ENCODE measurements at places on chromosomes 5 and 9. TPM values are rescaled to one million over a fixed set of nuclear protein-coding genes. Genes with fewer than 3 reads are reported as not detected.
A peak's percentile ranks its signal among the peaks of the same experiment; 100 is the strongest.

- H3K27ac ChIP-seq = no peak overlapping the region
- peaks cover 4% of the 10 kb centered on the region for H3K4me1 ChIP-seq
- no peak overlapping the region for H3K4me3 ChIP-seq
- H3K27me3 ChIP-seq = no peaks in the 10 kb centered on the region
Observed at GRCh38 chr5:35804201-35804653, 52.5 kb upstream of the IL7R start.

- no peaks in the 10 kb centered on the region for H3K36me3 ChIP-seq
- H3K27ac ChIP-seq = peak overlapping the region; percentile 66
- peak overlapping the region; percentile 44 for H3K4me3 ChIP-seq
- H3K4me1 ChIP-seq = peaks cover 18% of the 10 kb centered on the region
- peak; percentile 67 for DNase-seq
- no peaks in the 10 kb centered on the region for H3K27me3 ChIP-seq
Observed at GRCh38 chr5:139668064-139668880, 20.1 kb downstream of the CXXC5 start.

DNA sequence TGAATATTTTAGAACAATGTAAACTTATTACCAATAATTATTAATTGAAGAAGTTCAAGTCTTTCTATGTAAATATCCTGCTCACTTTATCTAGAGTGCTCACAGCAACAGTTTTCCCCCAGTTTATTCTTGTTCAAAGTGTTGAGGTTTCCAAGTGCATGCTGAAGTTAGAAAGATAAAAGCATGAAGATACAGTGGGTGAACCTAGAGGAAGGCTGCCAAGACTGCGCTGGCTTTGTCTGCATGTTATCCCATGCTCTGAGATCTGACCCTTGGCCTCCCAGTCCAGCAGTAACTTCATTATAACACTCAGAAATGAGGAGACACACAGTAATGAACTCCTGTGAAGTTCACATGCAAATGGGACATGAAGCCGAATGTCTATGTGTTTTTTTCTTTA lies 76.0 kb upstream of the PIP5K1B start:
- no peak for DNase-seq
- H3K4me3 ChIP-seq = no peak overlapping the region
- H3K27me3 ChIP-seq = no peaks in the 10 kb centered on the region
- no peak overlapping the region for H3K27ac ChIP-seq
- H3K36me3 ChIP-seq = no peaks in the 10 kb centered on the region

DNA sequence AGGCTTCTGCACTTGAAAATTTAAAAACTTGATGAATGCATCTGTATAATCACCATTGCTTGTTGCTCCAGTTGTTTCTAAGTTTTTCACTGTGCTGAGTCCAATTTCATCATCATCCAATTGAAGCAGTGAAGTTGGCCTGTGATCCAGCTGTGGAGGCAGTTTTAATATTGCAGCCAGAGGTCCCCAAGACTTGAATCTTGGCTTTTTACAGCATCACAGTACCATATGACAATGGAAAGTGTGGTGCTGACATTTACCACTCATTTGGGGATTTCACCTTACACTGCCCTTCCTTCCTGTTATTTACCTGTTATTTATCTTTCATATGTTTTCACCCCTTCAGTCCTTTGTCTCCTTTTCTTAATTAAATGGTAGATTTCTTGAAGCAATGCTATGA lies 76.2 kb upstream of the SPIN1 start:
- no peak for DNase-seq
- H3K27me3 ChIP-seq = no peaks in the 10 kb centered on the region
- H3K36me3 ChIP-seq = no peaks in the 10 kb centered on the region
- H3K27ac ChIP-seq = no peak overlapping the region
- H3K4me1 ChIP-seq = no peaks in the 10 kb centered on the region

GRCh38 chr9:136697821-136698526 lies 10.7 kb upstream of the AGPAT2 start:
- H3K27me3 ChIP-seq = no peaks in the 10 kb centered on the region
- DNase-seq = no peak

- no peaks in the 10 kb centered on the region for H3K4me1 ChIP-seq
- H3K4me3 ChIP-seq = no peak overlapping the region
- no peaks in the 10 kb centered on the region for H3K36me3 ChIP-seq
- no peaks in the 10 kb centered on the region for H3K27me3 ChIP-seq
Observed at GRCh38 chr5:93311881-93312280, 269.1 kb downstream of the NR2F1-AS1 start.

DNA sequence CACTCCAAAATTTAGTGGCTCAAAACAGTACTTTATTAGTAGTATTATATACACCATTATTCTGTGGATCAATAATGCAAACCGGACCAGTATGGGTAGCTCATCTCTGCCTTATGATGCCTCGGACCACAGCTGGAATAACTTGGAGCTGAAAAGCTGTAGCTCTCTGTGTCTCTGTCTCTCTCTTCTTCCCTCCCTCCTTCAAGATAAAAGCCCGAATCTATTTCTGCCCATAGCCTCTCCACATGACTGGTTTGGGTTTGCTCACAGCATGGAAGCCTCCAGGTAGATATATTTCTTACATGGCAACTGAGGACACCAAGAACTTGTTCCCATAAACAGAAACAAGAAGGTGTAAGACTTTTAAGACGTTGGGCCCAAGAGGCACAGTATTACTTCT lies 147.5 kb upstream of the TBCA start:
- no peaks in the 10 kb centered on the region for H3K4me1 ChIP-seq
- no peak overlapping the region for H3K4me3 ChIP-seq
- H3K27ac ChIP-seq = no peak overlapping the region
- no peaks in the 10 kb centered on the region for H3K36me3 ChIP-seq
- DNase-seq = no peak
- H3K27me3 ChIP-seq = no peaks in the 10 kb centered on the region

DNA sequence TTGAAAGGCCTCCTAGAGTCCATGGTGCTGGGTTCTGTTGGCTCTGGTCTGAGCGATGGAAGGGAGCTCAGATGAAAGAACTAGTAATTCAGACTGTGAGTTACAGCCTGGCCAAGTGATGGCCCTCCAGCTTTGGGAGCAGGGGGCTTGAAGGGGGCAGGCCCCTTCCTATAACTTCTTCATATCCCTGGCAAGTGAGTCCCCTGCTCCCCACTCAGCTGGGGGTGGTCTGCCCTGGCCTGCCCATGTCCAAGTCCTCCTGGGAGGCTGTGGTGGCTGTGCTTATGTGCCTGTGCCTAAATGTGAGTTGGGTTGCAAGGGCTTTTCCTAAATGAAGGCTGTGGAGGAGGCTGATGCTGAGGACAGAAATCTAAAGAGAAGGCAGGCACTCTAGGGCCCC lies 80.1 kb downstream of the MACROH2A1 start:
- no peak overlapping the region for H3K27ac ChIP-seq
- no peak for DNase-seq
- H3K27me3 ChIP-seq = no peaks in the 10 kb centered on the region
- no peaks in the 10 kb centered on the region for H3K4me1 ChIP-seq
- H3K4me3 ChIP-seq = no peak overlapping the region

DNA sequence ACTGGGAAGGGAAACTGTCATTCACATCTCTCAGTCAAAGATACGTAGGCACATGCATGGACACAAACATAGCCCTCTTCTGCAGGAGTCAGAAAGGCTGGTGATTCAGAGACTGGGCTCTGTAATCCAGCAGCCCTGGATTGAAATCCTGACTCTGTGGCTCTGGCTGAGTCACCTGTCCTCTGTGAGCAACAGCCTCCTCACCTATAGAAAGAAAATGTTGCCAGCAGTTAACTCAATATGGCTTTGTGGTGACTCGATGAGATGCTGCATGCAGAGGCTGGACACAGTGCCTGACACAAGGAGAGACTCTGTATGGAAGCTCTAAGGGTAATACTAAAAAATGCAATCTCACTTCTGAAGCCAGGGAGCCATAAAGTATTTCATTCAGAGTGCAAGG lies 23.9 kb upstream of the CDKN2AIPNL start:
- no peak for DNase-seq
- H3K4me1 ChIP-seq = peaks cover 12% of the 10 kb centered on the region
- H3K27me3 ChIP-seq = no peaks in the 10 kb centered on the region
- H3K27ac ChIP-seq = no peak overlapping the region
- no peaks in the 10 kb centered on the region for H3K36me3 ChIP-seq
- H3K4me3 ChIP-seq = no peak overlapping the region

DNA sequence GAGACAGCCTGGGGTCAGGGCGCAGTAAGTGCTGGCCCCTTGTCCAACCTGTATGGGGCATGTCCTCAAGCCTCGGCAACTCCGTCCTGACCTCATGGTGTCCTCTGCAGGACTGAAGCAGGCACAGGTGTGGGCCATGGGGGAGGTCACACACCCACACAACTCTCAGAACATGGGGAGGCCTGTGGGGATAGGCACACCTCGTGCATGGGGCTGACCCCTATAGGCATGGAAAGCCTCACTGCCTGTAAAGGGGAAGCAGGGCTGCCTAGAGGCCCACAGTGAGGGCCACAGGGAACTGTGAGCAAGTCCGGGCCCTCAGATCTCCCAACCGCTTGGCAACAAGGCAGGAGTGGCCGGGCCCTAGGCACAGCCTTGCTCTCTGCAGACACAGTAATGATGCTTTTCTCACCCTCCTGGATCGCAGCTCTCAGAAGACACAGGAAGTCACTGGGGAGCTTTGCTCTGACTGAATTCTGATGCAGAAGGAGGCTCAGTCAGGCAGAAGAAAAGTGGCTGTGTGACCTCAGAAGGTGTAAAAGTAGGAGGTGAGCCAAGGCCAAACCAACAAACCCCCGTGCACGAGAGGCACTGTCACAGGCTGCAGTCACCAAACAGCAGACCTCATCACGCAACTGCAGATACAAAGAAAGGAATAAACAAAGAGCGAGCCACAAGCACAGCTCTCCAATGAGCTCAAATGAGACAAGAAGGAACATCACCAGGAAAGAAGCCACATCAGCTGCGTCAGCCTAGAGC lies 5.4 kb downstream of the IPPK start:
- no peak overlapping the region for H3K4me3 ChIP-seq
- no peak overlapping the region for H3K27ac ChIP-seq
- H3K4me1 ChIP-seq = no peaks in the 10 kb centered on the region
- no peaks in the 10 kb centered on the region for H3K36me3 ChIP-seq
- H3K27me3 ChIP-seq = no peaks in the 10 kb centered on the region

DNA sequence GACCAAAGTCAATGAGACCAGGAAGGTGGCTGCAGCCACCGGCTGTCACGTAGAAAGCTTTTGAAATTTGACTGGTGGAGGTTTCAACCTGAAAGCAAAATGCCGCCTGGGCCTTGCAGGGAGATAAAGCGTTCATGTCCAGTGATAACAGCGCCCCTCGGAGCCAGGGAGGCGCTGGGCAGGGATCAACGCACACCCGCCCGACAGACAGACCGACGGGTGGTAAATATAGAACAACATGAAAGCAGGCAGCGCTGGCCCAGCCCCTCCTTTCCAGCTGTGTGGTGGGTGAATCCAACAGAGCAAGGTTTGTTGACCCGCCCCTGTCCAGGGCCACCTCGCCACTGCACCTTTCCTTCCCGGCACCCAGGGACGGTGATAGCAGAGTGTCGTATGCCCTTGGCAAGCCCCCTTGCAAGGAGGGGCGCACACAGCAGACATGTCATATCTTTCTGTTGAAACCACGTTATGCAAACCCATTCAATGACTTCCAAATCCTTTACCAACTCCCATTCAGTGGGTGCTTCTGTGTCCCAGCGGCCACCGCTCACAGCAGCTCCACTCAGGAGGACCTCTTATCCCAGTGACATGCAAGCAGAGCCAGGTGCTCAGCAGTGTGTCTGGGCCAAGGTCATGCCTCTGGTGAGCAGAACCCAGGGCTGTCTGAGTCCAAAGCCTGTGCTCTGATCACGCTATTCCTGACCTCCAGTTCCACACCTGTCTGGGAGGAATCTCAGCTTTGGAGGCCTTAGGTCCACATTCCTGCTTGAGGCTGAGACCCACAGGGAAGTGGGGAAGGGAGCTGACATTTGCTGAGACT lies 38.7 kb downstream of the NKX2-5 start:
- H3K4me1 ChIP-seq = no peaks in the 10 kb centered on the region
- no peaks in the 10 kb centered on the region for H3K27me3 ChIP-seq
- no peaks in the 10 kb centered on the region for H3K36me3 ChIP-seq
- H3K27ac ChIP-seq = no peak overlapping the region

DNA sequence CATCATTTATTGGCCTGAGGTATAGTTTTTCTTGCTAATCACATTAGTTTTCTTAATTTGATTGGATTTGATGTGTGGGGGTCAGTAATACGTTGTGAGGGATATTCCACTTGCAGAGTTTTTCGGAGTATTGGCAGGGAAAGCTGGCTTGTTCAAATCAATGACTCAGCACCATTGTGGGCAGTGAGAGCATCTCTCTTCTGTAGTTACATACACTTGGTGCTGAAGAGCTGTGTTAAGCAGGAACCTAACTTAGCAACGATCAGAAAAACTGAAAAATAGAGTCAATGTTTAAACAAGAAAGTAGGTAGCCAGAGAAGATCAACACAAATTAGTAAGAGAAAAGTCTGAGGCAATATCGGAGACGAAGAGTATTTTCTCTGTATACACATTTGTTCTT lies 344.6 kb upstream of the EDIL3 start:
- no peaks in the 10 kb centered on the region for H3K36me3 ChIP-seq
- H3K4me1 ChIP-seq = no peaks in the 10 kb centered on the region
- H3K27ac ChIP-seq = no peak overlapping the region

- H3K27ac ChIP-seq = no peak overlapping the region
- no peaks in the 10 kb centered on the region for H3K36me3 ChIP-seq
- H3K4me3 ChIP-seq = no peak overlapping the region
- H3K4me1 ChIP-seq = no peaks in the 10 kb centered on the region
- no peaks in the 10 kb centered on the region for H3K27me3 ChIP-seq
- no peak for DNase-seq
Observed at GRCh38 chr9:95696701-95697100, 178.8 kb upstream of the ERCC6L2 start.

GRCh38 chr9:74006935-74007334 lies 490.2 kb upstream of the RORB start:
- H3K4me1 ChIP-seq = no peaks in the 10 kb centered on the region
- no peak overlapping the region for H3K4me3 ChIP-seq
- H3K27ac ChIP-seq = no peak overlapping the region
- H3K36me3 ChIP-seq = no peaks in the 10 kb centered on the region
- H3K27me3 ChIP-seq = no peaks in the 10 kb centered on the region

DNA sequence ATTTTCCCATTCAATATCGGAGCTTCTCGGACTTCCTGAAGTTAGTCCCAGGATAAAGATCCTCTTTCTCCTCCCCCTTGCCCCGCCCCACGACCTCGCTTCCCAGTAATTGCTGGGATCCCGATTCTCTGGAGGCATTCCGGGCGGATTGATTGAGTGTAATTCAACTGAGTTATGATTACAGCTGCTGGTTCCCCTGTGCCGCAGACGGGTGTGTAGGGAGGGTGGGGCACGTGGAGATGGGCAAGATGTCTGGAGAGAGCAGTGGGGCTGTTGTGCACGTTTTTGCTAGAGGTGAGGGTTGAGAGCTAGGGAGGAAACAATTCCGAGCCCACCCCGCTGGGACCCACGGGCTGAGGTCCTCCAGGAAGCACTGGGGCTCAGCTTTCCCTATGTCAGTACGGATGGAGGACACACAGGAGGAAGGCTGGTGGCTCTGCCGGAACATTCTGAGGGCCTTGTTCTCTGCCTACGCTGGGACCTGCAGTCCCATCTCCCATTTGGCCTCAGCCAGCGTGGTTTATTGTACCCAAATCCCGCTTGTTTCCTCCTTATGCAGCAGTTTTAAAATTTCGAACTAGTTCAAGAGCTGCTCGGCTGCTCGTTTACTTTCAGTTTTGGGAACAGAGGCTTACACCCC lies 2.4 kb upstream of the DMRT2 start:
- H3K36me3 ChIP-seq = no peaks in the 10 kb centered on the region
- no peak for DNase-seq
- no peaks in the 10 kb centered on the region for H3K27me3 ChIP-seq
- peak overlapping the region; percentile 30 for H3K4me3 ChIP-seq
- H3K27ac ChIP-seq = no peak overlapping the region

The CDHR2 gene
- total RNA-seq = not detected

The IFNE gene
- 0.34 TPM for total RNA-seq

The MRNIP gene
- 50.3 TPM for total RNA-seq

The PCDHB7 gene
- 2.0 TPM for total RNA-seq

The OBP2B gene
- 0.33 TPM for total RNA-seq

The TEX48 gene
- not detected for total RNA-seq

The PCDHA4 gene
- total RNA-seq = 2.5 TPM

The F2R gene
- total RNA-seq = 7.0 TPM

The RANBP17 gene
- total RNA-seq = 8.5 TPM

The ADRB2 gene
- 1.0 TPM for total RNA-seq

The GPRIN1 gene
- total RNA-seq = 0.32 TPM

All from ovary (tissue), 10 donors.